ENCODE measurements at places on chromosomes 1 and 21. TPM values are rescaled to one million over a fixed set of nuclear protein-coding genes. Genes with fewer than 3 reads are reported as not detected.

APCS gene
- not detected for total RNA-seq

ATP6V1G3 gene
- total RNA-seq, result not detected

RSPO1 gene
- total RNA-seq, result not detected

GRCh38 chr1:185917646-185918045 lies 183.5 kb downstream of the HMCN1 start:
- H3K4me3 ChIP-seq, result no peak overlapping the region
- H3K27me3 ChIP-seq, result no peaks in the 10 kb centered on the region
- peaks cover 19% of the 10 kb centered on the region for H3K4me1 ChIP-seq
- H3K36me3 ChIP-seq, result peaks cover 7% of the 10 kb centered on the region

- H3K4me1 ChIP-seq, result peaks cover 35% of the 10 kb centered on the region
- peaks cover 26% of the 10 kb centered on the region for H3K36me3 ChIP-seq
- no peaks in the 10 kb centered on the region for H3K27me3 ChIP-seq
These were observed 838 bp upstream of the RSRP1 start for GRCh38 chr1:25247829-25248754.

- H3K27ac ChIP-seq, result peak overlapping the region; percentile 5
- no peak for DNase-seq
These were observed 424.9 kb downstream of the ADGRL2 start for GRCh38 chr1:82225421-82226185.

NBL1 gene
- total RNA-seq, result 158 TPM

TSSK3 gene
- total RNA-seq, result 2.0 TPM

GPX7 gene
- total RNA-seq, result 83.8 TPM

- no peak overlapping the region for H3K27ac ChIP-seq
- no peak overlapping the region for H3K4me3 ChIP-seq
- no peaks in the 10 kb centered on the region for H3K27me3 ChIP-seq
- H3K4me1 ChIP-seq, result no peaks in the 10 kb centered on the region
- H3K36me3 ChIP-seq, result no peaks in the 10 kb centered on the region
These were observed 134.7 kb upstream of the TNR start for GRCh38 chr1:175877939-175878737.

- H3K27me3 ChIP-seq, result peaks cover 10% of the 10 kb centered on the region
- no peak overlapping the region for H3K4me3 ChIP-seq
- H3K27ac ChIP-seq, result no peak overlapping the region
- H3K4me1 ChIP-seq, result peaks cover 6% of the 10 kb centered on the region
- peak; percentile 43 for DNase-seq
These were observed 3.7 kb upstream of the C1orf210 start for GRCh38 chr1:43288785-43289706.
